NCI-H226 (cell line): ENCODE measurements at places on chromosomes 16 and 17.

- DNase-seq, result no peak
These were observed 162.0 kb downstream of the CHD9 start for GRCh38 chr16:53216798-53217197.

DNA sequence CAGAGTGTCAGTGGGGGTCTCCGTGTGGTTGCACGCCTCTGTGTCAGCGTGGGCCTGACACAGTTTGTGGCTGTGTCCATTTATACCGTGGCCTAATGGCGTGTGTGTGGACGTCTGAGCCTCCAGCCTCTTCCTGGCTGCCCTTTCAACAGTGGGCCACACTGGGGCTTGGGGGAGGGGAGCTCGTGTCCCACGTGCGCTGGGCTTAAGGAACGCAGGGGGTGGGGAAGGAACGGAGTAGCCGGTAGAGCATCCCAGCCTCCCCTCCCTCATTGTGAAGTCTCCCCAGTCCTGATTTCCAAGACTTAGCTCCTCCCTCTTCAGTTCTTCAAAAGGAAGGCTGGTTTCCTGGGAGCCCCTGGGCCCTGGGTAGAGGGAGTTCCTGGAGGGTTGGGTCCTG, 9.5 kb upstream of the HES7 start:
- no peak for DNase-seq

DNA sequence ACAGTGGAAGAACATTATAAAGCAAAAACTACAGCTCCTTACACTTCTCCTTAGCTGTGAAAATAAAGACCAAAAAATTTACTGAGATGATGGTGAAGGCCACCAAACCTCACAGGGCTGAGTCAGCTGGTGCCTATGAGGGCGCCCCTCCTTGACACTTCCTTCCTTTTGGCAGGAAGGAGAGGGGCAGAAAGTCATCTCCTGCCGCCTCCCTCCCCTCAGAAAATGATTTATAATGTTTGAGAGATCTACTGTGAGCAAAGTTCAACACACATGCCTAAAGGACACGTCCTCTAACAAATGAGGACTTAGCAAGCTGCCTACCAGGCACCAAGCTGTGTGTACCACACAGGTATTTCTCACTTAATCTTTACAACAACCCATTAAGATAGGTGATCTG, 245.7 kb downstream of the PRKCA start:
- DNase-seq, result no peak

DNA sequence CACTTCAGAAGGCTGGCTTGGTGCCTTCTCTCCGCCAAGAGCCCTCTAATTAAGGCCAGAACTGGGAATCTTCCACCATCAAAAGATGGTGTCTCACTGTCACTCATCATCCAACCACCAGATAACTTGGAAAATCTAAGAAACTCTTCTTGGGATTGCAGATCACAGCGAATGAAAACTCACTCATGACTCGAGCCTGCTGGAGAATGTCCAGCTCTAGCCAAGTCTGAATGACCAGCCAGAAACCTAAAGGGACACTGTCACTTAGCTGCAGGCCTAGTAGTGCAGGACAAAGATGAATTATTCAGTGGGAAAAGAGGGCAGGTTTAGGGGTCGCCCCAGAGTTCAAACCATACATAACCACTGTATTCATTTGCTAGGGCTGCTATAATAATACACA, 107.8 kb downstream of the XYLT1 start:
- no peak for DNase-seq

GRCh38 chr17:67974598-67975066, 21.6 kb downstream of the C17orf58 start:
- DNase-seq, result no peak

- no peak for DNase-seq
These were observed 484.0 kb upstream of the ERCC4 start for GRCh38 chr16:13435873-13436474.

DNA sequence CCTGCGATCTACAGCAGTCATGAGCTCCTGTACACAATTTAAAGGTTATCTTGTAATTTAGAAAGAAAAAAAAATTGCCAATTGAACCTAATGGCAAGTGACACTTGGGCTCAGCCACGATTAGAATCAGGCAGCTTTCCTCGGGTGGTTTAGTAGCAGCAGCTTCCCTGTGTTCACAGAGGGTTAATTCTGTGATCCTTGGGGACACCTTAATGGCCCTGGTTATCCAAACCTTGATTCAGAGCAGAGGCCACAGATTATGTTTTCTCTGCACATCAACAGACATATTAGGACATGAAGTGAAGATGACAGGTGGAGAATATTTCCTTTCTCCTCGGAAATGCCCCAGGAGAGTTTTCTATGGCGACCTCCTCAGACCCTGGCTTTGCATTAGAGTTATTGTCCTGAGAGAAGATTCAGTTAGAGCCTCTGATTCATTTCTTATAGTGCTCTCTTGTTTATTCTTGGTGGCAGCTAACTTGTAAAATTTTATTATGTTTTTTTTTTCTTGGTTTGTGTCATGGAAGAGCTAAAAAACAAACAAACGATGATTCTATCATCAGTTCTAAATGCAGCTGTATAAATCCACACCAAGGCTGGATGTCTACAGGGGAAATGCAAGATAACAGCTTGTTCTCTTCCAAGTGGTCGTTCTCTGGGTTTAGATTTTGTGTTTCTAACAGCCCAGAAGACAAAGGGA, 351.2 kb upstream of the DYNLRB2 start:
- DNase-seq, result no peak

DNA sequence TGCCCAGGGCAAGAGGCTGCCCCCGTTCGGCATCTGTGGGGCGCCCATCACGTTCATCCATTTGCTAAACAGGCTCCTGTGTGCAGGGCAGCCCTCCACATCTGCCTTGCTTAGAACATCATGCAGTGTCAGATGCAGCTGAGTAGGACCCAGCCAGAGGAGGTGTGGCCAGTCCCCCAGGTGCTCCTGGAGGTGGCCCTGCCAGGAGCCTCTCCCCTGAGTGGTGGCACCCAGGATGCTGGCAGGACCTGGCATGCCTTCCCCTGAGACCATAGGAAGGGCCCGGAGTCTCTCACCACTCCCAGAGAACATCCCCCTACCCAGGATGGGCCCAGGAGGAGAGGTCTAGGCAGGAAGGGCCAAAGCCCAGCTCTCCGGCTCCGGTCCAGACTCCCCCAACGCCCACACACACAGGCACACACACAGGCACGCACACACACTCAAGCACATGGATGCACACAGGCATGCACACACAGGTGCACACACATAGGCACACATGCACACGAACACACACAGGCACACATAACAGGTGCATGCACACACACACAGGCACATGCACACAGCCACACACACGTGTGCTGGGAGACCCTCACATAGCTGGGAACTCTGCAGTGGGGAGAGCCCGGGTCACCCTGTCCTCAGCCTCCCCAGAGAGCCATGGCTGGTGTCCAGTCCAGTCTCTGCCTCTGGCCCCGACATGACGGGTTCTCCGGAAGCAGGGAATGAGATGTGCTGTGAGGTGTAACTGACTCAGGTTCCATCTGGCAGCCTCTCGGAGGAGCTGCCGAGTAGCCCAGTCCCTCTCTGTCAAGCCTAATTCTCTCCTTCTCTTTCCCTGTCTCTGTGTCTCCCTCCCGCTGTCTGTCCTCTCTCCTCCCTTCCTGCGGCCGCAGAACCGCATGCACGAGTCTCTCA, 74.6 kb downstream of the AMFR start:
- DNase-seq, result no peak

DNA sequence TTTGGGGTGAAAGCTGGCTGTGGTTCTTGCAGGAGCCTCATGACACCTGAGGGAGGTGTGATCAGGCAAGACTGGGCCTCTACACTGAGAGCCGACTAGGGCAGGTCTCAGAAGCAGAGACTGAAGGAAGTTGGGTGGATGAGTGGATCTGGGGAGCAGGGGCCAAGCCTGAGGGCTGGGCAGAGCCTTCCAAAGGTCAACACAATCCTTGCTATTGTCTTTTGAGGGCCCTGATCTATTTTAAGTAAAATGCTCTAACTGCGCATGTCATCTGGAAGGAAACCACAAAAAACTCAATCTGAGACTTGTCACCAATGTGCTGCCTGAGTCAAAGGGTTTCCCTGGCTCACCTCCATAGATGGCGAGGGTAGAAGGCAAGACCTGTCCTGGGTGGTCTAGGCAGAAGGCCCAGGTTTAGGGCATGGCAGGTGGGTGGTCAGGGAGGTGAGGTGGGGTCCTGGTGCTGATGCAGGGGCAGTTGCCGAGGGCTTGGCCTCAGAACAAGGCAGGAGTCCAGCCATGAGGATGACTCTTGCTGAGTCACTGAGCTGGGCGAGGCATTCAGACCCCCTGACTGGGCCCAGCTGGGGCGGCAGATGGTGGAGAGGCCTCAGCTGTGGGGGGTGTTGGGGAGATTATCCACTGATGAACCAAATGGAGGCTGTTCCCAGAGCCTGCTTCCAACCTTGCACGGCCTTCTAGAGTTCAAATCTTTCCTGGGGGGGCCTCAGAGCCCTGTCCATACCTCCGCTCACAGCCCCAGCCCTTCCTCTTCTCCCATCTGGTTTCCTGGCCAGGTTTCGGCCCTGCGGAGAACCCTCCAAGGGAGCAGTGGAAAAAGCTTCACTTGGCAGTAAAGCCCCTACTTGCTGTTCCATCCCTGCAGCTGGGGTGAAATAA, 5.1 kb downstream of the MVP start:
- DNase-seq, result peak; percentile 59

GRCh38 chr16:55713103-55713502, 57.3 kb downstream of the SLC6A2 start:
- DNase-seq, result no peak

- DNase-seq, result no peak
These were observed 563.9 kb downstream of the TMEM114 start for GRCh38 chr16:8026450-8026849.
